Fibroblast of upper back skin (primary cell): ENCODE measurements at places on chromosomes 3 and 15.

DNA sequence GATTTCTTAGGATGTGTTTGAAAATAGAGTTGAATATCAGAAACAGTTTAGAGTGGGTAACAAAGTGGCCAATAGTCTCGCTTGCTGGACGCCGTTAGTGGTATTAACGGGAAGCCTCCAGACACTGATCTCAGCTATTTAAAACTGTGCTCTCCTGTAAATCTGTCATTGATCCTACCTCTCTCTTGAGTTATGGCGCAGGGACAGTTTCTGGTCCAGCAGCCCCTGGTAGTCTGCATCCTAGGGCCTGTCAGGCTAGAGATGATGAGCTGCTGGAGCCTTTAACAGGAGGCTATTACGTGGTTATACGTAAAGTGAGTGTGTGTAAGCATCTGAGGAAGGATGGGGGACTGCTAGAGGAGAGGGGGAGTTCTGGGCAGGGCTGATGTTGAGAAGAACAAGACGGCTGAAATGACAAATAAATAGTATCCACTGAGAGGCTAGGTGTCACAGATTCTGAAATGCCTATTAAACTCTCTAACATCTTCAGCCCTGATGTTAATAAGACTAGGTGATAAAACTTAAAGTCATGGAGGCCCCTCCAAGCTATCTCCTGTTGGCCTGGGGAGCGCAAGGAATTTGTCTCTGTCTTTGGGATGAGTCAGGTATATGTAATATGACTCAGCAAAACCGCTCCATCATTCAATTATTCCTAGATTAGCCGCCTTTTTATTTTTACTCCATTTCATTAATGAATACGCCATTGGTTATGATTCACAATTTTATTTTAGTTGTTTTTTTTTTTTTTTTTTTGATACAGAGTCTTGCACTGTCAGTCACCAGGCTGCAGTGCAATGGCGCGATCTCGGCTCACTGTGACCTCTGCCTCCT lies 155.7 kb downstream of the GREM1 start:
- peak; percentile 68 for DNase-seq

DNA sequence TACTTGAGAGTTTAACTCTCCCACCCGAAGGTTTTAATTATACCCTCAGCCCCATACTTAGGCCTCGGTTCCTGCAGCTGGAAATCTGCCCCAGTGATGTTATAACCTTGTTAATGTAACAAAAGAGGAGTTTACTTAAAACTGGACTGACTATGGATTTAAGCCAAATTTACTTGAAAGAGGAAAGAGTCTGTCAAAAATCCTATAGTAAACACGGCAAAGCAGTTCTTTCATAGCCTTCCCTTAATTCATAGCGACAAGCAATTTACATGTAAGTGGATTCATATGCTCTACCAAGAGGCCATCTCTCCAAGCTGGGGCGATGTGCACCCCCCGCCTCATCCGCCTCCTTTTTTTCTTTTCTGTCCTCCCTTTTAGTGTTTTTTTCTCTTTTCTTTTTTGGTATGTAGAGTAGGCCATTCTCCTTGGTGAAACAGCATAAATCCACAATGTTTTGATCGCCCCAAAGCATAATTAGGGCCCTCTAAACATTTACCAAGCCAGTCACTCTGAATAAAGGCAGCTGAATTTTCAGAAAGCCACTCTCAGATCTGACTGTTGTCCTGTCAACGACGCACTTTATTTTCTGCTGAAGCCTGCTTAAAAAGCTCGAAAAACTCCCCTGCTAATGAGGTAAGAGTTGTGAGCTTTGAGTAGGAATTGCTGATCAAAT lies 373.1 kb upstream of the WNT5A start:
- no peak for DNase-seq

- DNase-seq: no peak
Observed at GRCh38 chr3:115999613-116000012, 376.3 kb downstream of the GAP43 start.

DNA sequence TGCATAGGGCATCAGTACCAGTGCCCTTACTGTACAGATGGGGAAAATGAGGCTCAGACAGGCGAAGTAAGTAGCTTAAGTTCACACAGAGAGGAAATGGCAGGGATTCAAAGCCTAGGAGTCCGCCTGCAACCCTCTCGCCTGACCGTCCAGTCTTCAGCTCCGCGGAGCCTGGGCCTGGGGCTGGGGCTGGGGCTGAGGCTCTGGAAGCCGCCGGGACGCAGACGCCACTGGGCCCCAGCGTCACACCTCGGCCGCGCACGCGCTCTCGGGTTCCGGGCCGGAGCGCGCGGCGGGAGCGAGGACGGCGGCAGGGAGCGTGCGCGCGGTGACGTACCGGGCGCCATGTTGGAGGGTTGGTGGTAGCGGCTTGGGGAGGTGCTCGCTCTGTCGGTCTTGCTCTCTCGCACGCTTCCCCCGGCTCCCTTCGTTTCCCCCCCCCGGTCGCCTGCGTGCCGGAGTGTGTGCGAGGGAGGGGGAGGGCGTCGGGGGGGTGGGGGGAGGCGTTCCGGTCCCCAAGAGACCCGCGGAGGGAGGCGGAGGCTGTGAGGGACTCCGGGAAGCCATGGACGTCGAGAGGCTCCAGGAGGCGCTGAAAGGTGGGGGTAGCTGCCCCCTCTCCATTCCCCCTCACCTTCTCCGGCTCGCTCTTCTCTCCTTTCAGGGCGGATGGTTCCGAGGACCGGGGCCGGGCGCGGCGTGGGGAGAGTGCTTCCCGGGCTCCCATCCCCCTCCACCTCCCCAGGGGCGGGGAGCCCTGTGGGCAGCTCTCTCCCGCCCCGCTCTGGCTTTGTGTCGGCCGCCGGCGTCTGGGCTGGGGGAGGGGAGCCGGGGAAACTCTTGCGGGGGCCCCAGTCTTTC lies at the start of gene PPP4R2:
Gene PPP4R2, plus strand, starts transcription at position 339 of the 861 bp plus-strand sequence. Its CDS starts 227 bp downstream, at position 566.
- DNase-seq: peak; percentile 91

- no peak for DNase-seq
Observed at GRCh38 chr3:179288845-179289244, 34.0 kb upstream of the ZNF639 start.

- DNase-seq: no peak
Observed at GRCh38 chr15:83993591-83993990, 242.0 kb upstream of the GOLGA6L4 start.

GRCh38 chr3:141643796-141644195 lies 94.3 kb upstream of the RNF7 start:
- peak; percentile 46 for DNase-seq

GRCh38 chr3:188390343-188390718 lies 236.4 kb downstream of the LPP start:
- DNase-seq: no peak

- DNase-seq: peak; percentile 73
Observed at GRCh38 chr15:57654153-57654852, 52.2 kb upstream of the POLR2M start.

DNA sequence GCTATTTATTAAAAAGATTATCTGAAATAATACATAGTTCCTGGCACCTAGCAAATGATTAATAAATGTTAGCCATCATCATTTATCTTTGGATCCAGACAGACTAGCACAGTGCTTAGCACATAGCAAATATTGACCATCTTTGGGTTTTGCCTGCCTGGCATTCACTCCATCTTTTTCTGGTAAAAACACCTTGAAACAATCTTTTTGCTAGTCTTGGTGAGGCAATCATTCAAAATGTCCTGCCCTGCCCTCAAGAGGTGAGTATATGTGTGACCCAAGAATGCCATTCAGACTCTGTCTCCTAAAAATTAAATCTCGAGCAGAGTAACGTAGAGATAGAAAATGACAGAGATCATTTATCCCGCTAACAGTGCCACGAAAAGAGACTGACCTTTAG lies 78.3 kb upstream of the ZNF280D start:
- DNase-seq: no peak

- DNase-seq: no peak
Observed at GRCh38 chr3:164515256-164515655, 563.0 kb downstream of the SI start.

GRCh38 chr15:64548235-64548634 lies 87.9 kb downstream of the ZNF609 start:
- no peak for DNase-seq

GRCh38 chr3:123110282-123110975 lies 43.6 kb downstream of the PDIA5 start:
- no peak for DNase-seq

GRCh38 chr3:18579661-18580060 lies 154.5 kb upstream of the SATB1 start:
- no peak for DNase-seq

GRCh38 chr3:152376351-152377183 lies 107.8 kb downstream of the MBNL1 start:
- DNase-seq: peak; percentile 91

- no peak for DNase-seq
Observed at GRCh38 chr15:40290545-40290917, 7.7 kb upstream of the ANKRD63 start.

DNA sequence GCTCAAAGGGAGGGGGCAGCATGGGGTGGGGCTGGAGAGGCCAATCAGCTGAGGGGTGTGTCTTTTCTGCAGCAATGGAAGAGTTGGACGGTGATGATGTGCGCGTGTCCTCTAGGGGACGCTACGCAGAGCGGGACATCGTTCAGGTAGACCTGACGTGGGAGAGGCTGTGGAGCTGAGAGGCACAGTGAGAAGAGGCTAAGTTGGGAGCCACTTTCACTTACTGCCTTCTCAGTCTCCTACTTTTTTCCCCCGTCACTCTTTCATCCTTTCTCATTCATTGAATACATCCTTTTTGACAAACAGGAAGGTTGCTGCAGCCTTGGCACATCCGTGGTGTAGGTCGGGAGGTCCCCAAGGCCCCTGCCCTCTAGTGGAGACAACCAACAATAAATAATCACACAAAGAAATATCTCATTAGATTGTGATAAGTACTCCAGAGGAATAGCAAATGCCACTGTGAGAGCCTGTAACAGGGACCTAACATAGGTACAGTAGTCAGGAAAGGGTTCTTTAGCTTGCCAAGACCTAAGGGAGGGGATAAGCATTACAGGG lies 4.4 kb upstream of the BRPF1 start:
- peak; percentile 11 for DNase-seq

GRCh38 chr3:14124223-14124614 lies 451 bp downstream of the CHCHD4 start:
- peak; percentile 32 for DNase-seq

DNA sequence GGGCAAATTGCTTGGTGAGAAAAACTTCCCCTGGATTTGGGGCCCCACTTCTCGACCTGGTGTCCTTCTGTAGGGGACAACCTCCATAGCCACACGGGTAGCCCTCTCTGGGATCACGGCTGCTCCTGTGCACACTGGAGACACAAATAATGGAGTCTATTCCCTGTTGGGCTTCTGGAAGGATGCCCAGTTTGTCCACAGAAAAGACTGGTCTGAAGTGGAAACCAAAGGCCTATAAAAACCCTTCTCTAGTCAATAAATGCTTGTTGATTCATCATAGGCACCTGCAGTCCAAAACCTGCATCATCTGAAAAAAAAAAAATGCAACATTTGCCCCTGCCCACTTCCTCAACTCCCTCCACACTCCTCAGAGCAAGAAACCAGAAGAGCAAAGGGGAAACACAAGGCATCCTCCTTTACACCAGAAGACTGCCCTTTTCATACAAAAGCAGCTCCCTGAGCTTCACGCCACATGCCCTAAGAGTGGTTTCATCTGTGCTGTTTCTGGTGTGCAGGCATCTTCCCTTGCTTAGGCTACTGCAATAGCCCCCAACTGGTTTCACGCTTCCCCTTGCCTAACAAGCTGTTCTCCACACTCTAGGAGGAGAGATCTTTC lies 36.3 kb downstream of the SRGAP3 start:
- DNase-seq: no peak

GRCh38 chr3:140170612-140171011 lies 235.6 kb downstream of the CLSTN2 start:
- no peak for DNase-seq

GRCh38 chr3:186732169-186732766 lies 15.1 kb downstream of the KNG1 start:
- DNase-seq: no peak

DNA sequence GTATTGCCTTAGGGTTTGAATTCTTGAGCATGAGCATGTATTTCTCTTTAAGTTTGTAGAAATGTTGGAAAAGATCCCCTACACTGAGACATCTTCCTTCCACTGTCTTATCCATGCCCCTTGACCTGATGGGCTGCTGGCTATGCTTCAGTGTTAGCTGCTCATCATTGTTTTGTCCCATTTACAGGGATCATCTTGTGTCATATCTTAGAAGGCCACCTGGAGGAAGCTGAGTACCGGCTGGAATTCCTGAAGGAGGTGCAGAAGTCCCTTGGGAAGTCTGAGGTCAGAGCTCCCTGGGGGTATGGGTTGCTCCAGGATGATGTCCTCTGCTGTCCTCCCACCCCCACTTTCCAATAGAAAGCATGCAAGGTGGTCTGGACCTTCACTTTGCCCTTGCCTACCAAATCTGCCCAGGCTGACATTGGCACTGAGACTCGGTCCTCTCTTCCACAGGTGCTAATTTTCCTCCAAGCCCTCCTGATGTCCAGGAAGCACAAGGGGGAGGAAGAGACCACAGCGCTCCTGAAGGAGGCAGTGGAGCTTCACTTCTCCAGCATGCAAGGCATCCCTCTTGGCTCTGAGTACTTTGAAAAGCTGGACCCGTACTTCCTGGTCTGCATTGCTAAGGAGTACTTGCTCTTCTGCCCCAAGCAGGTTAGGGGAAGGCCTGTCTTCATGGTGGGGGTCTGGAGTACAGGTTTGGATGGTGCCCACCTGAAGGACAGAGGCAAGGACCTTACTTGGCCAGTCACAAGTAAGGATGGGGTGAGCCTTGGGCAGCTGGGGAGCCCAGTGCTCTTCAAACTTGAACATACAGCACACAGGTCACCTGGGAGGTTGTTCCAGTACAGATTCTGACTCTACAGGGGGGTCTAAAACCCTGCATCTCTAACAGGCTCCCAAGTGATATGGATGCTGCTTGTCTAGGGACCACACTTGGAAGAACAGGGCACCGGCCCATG lies 17.7 kb downstream of the TTC21A start:
- DNase-seq: peak; percentile 59

GRCh38 chr3:141456301-141456625 lies 30.6 kb upstream of the RASA2 start:
- peak; percentile 90 for DNase-seq

DNA sequence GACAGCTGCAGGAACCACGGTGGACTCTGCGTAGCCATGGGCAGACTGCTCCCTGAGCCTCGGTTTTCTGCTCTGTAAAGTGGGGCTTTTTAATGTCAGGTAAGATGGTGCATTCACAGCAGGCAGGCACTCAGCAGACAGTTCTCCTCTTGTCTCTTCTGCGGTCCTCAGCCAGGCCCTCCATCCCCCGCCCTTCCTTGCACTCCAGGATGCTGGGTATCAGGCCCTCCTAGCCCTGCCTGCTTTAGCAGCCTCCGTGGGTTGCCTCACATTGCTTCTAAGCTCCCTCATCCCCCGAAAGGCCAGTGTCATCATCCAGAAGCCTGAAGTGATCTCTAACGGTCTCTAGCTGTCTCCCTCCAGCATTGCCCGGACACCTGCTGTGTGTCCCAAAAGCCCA lies 115.7 kb downstream of the WNT7A start:
- DNase-seq: no peak

DNA sequence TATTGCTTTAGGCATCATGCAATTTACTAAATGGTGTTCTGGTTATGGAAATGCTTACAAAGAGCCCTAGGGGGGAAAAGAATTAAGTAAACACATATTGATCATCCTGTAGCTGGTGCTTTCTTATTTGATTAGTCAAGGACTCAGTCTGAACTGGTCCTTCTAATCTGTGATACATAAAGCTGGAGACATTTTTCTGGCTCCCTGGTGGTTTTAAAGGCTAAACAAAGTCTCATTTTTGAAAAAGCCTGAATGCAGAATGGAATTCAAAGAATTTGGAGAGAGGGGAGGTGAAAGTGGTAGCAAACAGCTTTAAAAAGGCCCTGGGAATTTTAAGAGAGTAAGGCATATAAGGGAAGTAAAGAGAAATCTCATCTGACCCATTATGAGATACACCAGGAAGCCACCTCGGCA lies 149.7 kb downstream of the RBMS3 start:
- peak; percentile 91 for DNase-seq

GRCh38 chr3:158918008-158918407 lies 116.2 kb downstream of the MFSD1 start:
- DNase-seq: peak; percentile 88

- DNase-seq: no peak
Observed at GRCh38 chr15:94015324-94015723, 216.0 kb upstream of the MCTP2 start.
